ENCODE measurements at places on chromosomes 12 and 14.
A peak's percentile ranks its signal among the peaks of the same experiment; 100 is the strongest.

- DNase-seq, result no peak
Measured at GRCh38 chr14:58863661-58864345, 226.0 kb downstream of the DACT1 start.

- DNase-seq, result no peak
Measured at GRCh38 chr12:107429006-107429705, 256.4 kb upstream of the PWP1 start.

DNA sequence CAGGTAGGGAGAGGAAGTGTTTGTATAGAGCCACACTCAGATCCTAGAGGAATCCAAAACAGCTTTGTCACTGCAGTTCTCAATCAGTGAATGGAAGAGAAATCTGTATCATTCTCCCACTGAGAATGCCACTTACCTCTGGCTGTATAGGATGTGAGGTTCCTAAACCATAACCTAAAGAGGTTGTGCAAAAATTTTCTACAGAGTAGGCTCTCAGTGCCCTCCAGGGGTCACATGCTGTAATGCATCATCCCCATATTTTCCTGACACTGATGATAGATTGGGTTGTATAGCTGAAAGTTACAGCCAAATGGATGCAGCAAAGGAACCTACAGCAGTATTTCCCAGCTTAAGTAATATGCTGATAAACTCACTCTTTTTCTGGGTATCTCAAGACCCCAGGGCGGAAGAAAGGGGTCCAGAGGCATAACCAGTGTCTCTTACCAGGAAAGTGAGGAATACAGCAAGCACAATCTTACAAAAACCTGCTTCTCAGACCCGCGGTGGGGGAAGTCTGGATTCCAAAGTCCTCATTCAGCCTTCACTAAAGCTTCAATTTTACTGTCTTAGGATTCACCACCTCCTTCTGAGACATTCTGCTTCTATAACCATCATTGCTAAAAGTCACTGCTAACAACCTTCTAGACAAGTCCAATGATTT, 3.8 kb downstream of the BCDIN3D start:
- peak; percentile 45 for DNase-seq

- DNase-seq, result no peak
Measured at GRCh38 chr12:46230306-46230705, 38.5 kb downstream of the SLC38A1 start.

DNA sequence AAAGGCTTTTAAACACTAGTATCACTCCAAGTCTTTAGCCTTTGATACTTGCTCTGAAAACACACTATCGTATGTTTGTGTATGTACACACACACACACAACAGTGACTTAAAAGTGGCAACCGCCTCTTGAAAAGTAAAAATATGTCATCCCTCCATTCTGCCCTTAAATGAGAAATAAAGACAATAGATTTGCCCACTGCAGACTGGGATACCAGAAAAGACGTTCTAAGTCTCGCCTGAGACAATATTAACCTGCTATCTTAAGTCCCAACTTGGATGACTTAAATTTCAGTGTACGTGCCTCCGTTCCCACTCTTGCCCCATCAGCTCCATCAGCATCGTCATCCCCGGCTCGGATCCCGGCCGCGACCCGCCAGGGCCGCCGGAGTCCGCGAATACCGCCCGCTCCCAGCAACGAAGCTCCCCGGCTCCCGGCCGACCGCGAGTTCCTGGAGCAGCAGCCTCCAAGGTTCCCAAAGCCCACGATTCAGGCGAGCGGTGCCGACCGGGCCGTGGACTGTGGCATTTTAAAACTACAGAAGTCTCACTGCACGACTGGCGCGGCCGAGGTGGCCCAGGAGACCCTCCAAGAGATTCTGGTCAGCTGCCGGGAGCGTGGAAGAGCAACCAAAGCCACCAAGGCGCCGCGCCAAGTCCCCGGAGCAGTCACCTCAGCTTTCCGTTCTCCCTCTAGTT, 2.8 kb upstream of the ARID2 start:
- DNase-seq, result peak; percentile 24

DNA sequence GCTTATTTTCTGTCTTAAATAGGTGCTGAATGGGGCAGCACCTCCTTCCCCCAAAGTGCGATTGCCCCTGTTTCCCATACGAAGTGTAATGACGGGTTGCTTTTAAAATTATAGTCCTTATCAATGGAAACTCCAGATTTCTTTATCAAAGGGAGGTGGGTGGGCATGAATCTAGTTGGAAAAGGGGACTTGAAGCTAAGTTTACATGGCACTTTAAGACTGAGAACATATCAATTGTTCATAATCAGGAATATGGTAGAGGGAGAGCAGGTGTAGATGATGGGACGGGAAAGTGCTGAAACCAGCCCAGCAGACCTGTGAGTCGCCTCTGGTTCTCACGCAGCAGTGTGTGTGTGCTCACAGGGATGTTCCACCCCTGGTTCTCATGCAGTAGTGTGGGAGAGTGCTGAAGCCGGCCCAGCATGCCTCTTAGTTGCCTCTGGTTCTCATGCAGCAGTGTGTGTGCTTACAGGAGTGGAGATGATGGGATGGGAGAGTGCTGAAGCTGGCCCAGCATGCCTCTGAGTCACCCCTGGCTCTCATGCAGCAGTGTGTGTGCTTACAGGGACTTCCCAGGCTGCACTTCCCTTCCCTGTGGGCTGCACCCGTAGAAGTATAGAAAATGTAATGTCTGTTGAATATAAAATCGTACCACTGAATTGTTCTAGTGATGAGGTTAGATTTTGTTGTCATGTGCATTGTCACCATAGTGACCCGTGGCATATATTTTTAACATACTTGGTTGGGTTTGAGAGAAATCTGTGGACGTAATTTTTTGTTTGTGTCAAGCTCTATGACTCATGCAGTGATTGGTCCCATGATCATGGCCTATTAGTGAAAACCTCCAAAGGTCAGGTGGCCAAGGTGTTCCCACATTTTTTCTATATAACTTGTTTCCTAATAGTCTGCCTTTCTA, 51.6 kb downstream of the GPATCH2L start:
- DNase-seq, result no peak

All from germinal center (tissue), 1 donor.